ENCODE measurements at places on chromosomes 5 and 9.

- DNase-seq: no peak
Measured at GRCh38 chr5:177368869-177369644, 11.3 kb downstream of the RGS14 start.

DNA sequence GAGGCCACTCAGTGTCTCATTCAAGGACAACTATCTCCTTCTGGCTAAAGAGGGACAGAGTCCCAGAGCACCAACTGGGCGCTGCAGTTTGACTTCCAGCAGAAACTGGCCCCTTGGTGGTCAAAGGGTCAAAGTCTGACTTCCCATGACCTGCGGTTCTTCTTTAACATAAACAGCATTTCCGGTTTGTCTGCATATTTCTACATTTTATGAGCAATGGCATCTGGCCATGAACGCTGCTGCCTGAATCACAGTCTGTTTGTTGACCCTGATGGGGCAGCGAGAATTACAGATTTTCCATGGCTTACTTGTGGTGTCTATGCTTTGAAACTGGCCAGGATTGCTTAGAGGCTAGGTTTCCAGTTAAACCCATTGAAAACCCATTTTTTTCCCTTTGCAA lies 1.3 kb downstream of the TNFSF15 start:
- DNase-seq: peak; percentile 84

DNA sequence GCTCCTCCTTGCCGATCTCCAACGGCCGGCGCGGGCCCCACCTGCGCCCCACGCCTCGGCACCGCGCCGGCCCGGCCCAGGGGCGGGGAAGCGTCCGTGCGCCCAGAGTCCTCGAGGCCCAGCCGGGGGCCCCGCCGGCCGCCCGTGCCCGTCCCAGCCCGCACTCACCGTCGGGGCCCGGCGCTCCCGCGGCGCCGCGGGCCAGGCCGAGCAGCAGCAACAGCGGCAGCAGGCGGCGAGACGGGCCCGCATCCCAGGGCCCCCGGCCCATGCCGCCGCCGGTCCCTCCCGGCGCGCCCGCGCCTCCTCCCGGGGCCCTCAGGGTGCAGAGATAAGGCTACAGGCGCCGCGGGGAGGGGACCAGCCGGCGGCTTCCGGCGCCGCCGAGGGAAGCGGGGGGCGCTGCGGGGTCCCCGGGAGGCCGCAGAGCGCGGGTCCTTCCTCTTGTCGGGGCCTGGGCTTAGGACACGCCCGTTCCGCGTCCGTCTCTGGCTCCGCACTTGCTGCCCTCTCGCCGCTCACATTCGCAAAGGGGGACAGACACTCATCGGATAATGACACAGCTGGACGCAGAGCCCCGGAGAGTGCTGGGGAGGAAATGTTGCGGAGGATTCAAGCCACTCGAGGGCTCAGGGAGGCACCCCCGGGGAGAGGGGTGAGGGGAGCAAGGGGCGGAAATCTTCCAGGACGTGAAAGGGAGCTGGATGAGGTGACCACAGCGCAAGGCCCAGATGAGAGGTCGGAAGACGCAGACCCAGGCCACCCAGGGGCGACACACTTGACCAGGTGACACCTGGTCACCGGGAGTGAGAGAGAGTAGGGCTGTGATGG lies at the start of gene SUSD1:
TSS of gene SUSD1 (minus strand) at position 333 of the 831 bp plus-strand sequence. CDS start at position 271, 62 bp downstream.
- peak; percentile 82 for DNase-seq

GRCh38 chr9:37503736-37504135 lies 18.0 kb downstream of the POLR1E start:
- no peak for DNase-seq

- DNase-seq: no peak
Measured at GRCh38 chr5:105565531-105565930, 2002.9 kb upstream of the NUDT12 start.

- no peak for DNase-seq
Measured at GRCh38 chr5:161009194-161009593, 157.2 kb upstream of the ATP10B start.

DNA sequence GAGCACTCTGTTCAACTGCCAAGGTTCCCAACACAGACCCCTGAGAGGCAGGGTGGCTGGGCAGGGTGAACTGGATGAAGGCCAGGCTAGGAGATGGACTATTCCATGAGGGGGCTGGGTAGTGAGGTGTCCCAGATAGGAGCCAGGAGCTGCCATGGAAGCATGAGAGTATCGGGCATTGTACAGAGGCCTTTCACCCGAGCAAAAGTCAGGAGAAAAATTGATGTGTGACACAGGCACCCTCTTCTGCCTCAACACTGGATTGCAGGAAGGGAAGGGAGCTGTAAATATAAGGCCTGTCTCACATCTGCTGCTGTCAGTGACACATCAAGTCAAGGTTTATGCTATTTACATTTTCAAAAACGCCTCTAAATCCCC lies 74.6 kb downstream of the UBAP1 start:
- DNase-seq: no peak

DNA sequence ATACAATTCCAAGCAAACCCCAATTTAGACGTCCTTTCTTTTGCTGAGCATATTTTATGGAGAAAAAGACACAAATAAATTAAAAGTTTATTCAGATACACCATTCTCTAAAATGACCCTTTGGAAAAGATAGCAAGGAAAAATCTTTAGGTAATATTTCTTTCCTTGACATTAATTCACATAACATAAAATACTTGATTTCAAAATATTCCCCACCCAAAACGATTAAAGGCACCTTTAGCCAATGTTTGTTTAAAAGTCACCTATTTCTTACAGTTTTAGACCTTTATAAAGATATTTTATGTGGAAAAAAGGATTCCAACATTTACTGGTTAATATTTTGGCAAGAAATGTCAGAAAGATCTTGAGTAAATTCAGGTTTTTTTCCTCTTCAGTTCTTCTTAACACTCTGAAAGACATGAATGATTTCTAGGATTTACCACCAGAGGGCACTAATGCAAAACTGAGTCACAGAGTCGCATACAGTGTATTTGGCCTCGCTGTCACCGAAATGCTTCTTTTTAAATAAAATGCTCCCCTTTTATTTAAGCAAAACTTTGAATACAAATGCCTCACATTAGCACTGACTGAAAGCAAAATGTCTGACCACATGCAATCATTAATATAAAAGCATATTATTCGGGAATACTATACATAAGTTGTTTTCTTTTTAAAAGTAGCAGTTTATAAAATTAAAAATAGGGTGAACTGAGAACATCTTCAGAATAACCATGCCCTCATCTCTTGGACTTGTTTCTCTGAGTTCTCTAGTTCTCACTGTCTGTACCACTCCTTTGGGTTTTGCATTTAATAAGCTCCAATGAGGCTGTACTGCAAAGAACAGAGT lies 122.5 kb downstream of the SLC1A3 start:
- DNase-seq: no peak

DNA sequence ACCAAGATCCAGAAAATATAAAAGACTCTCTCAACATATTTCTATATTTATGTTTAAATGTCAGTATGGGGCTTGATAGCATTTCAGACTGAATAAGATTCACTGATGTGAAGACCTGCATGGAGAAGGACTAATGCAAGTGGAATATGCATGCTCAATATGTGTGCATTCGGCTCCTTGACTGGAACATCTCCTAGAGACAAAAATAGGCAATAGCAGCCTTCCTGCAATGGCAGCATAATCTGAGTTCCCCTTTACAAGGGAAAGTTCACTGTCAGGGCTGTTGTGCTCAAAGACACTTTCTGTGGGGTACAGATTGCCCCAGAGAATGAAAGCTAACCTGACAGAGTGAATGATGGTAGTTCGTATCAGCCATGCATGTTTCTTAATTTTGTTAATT lies 42.4 kb downstream of the STARD4 start:
- no peak for DNase-seq

- no peak for DNase-seq
Measured at GRCh38 chr5:180790020-180790419, 12.6 kb downstream of the MGAT1 start.

GRCh38 chr9:68581696-68582095 lies 41.0 kb upstream of the TMEM252 start:
- no peak for DNase-seq

GRCh38 chr5:170444969-170445505 lies 55.9 kb upstream of the KCNMB1 start:
- DNase-seq: no peak

- no peak for DNase-seq
Measured at GRCh38 chr5:99272576-99272975, 343.8 kb upstream of the CHD1 start.

- no peak for DNase-seq
Measured at GRCh38 chr5:80569086-80569960, 757 bp downstream of the ANKRD34B start.

DNA sequence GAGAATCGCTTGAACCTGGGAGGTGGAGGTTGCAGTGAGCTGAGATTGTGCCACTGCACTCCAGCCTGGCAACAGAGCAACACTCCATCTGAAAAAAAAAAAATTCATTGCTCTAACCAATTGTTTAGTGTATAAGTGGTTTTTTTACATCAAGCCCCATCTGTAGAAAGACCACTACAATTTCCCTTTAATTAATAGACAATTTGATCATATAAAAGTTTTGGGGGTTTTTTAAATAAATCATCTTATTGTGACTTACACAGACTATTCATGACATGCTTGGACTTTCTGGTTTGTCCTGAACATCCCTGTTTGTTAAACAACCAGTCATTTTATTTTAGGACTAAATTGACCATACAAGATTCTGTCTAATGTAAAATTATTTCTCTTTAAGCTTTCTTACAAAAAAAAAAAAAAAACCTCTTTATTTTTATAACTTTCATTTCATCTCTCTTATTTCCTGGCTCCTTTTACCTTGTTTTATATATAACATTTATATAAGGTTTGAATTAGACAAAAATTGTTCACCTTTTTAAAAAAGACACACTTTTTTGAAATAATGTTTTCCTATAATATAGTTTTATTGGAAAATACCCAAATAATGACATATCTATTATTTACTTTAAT lies 9.8 kb upstream of the FANCC start:
- DNase-seq: no peak

DNA sequence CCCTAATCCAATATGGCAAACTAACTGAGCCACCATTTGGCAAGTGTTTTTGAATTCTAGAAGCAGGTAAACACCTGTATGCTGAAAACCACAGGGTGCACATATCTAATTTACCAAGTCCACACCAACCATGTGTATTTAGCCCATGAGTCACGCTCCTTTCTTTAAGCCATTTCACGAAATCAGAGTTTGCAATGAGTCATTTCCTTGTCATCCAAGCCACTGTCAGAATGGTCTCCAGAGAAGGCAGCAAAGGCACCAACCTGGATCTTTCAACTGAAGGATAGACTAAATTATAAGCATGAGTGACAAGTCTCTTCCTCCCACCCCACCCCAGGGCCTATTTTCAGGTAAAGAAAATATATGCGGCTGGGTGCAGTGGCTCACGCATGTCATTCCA lies 110.0 kb downstream of the PAX5 start:
- peak; percentile 77 for DNase-seq

- DNase-seq: no peak
Measured at GRCh38 chr5:59185757-59186385, 603.0 kb downstream of the RAB3C start.

DNA sequence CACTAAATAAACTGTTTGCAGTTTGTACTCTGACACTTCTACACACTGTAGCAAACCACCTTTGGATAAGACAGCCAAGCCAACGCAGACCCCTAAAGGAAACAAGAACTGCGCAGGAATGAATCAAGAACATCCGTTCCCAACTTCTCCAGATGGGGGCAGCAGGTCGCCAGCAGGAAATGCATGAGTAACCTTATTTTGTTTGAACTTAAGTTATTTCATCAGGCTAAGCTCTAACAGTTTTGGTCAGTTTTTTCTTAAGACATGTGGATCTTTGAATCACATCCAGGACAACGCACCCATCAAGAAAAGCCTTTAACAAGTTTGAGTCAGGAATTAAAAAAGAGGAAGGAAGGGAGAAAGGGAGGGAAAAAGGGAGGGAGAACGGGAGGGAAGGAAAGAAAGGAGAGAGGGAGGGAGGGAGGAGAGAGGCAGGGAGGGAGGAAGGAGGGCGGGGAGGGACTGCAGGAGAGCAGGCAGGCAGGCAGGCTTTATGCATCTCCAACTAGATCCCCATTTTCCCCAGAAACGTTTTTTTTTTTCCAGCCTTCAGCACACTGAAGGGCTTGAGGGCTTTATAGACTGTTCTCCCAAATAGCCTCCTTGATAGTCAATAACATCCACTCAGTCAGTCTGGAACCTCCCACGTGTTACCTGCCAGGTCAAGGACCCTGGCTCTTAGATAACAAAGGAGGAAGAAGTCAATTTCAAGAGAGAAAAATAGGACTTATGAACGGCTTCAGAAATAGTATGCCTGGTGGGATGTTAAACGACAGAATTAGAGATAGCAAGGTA lies 22.2 kb downstream of the BHMT start:
- DNase-seq: peak; percentile 91

DNA sequence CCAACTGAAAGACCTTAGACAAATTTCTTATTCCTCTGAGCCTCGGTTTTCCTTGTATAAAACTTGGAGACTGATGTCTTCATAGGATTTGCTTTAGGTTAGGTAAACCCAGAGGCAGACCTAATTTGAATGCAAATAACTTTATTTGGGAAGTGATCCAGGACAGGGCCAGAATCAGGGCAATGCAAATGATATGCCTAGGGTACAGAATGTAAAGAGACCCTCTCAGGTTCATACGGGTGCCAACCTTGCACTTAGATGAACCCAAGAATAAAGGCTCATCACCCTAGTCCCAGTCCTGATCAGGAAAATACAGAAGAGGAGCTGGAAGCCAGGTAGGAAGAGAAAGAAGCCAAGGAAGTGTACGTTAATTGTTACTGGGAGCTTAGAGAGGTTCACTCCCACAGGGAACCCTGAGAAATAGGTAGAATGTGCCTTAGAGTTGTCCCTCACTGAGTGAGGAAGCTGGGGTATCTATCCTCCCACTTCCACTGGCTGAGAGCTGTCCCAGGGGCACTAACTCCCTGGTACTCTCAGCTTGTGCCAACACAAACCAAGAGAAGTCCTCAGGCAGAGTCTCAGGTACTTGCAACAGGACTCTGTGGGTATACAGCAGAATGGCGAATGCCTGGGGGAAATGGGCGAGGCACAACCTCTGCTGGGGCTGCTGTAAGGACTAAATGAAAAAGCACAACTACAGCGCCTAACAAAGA lies 3.1 kb upstream of the HK3 start:
- DNase-seq: no peak

- DNase-seq: no peak
Measured at GRCh38 chr5:160378330-160378729, 7.9 kb upstream of the C1QTNF2 start.

DNA sequence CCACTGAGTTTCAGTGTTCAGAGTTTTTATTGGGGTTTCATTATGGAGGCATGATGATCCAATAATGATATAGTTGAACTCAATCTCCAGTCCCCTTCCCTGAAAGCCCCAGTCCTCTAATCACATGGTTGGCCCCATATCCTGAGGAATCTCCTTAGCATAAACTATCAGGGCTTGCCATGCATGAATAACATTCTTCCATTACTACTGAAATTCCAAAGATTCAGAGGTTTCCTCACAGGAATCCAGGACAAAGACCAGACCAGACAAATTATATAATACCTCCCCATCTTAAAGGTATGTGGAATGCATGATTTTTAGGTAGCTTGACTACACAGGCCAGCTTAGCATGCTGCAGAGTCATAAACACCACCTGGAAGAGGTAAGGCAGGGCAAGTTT lies 15.5 kb upstream of the LRRTM2 start:
- DNase-seq: no peak

DNA sequence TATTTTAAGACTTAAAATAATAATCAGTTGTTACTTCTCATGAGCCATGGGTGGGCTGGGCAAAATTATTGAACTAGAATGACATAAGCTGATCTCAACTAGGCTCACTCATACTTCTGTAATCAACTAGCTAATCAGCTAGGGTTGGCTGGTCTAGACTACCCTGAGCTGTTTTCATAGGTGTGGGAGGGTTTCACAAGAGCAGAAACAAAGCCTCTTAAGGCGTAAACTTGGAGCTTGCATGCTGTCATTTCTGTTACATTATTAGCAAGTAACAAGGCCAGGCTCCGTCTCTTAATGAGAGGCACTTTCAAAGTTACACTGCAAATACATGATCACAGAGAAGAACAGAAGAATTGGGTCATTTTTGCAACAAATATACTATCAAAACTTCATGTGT lies 57.2 kb upstream of the GHR start:
- no peak for DNase-seq

Measured in stomach (tissue), 19 donors.